CD4-positive, alpha-beta T cell treated with Interleukin-12 subunit alpha and Interleukin-12 subunit beta, for 1 hour (primary cell): ENCODE measurements at places on chromosomes 7 and 10.

DNA sequence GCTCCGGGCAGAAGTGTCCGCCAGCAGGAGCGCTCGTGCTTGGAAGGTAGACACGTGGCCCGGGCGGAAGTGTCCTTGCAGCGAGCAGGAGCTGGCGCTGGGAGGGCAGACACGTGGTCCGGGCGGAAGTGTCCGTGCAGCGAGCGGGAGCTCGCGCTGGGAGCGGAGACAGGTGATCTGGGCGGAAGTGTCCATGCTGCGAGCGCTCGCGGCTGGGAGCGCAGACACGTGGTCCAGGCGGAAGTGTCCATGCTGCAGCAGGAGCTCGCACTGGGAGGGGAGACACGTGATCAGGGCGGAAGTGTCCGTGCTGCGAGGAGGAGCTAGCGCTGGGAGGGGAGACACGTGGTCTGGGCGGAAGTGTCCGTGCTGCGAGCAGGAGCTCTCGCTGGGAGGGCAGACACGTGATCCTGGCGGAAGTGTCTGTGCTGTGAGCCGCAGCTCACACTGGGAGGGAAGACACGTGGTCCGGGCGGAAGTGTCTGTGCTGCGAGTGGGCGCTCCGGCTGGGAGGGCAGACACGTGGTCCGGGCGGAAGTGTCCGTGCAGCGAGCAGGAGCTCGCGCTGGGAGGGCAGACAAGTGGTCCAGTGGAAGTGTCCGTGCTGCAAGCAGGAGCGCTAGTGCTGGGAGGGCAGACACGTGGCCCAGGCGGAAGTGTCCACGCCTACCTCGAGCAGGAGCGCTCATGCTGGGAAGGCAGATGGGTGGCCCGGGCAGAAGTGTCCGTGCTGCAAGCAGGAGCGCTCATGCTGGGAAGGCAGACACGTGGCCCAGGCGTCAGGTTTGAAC, 41.1 kb upstream of the PRKAR1B start:
- DNase-seq, result no peak

- DNase-seq, result no peak
These were observed 173.3 kb downstream of the SLC16A9 start for GRCh38 chr10:59536167-59537014.

DNA sequence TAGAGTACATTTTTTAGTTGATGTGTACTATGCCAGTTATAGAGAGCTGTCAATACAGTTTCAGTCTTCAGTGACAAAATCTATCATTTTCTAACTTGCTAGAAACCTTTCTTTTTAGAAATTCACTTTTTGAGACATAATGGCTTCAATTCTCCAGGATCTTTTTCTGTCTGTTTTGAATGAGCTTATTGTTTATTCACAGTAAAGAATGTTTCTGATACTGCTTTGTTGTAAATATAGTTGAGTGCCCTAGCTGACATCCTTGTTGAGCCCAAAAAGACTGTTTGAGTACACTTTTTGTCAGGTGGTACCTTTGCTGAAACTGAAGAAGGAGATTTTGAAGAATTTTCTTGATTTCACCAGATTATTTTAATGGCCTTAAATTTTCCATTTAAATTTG, 139.9 kb downstream of the PPP1R9A start:
- no peak for DNase-seq

DNA sequence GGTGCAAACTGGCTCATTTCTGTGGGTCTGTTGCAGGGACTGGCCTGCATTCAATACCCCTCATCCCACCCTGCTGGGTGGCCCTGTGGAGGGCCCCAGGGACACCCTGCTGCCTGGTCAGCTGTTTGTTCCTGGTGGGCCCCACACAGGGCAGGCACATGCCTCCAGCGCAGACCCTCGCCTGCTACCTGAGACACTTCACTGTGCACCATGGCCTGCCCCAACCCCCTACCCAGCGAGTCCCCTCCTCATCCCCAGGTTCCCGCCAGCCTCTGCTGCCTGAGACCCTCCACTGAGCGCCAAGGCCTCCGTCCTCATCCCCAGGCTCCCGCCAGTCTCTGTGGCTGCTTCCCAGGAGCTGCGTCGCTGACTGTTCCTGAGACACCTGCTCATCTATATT, 16.8 kb downstream of the GPR146 start:
- DNase-seq, result no peak

DNA sequence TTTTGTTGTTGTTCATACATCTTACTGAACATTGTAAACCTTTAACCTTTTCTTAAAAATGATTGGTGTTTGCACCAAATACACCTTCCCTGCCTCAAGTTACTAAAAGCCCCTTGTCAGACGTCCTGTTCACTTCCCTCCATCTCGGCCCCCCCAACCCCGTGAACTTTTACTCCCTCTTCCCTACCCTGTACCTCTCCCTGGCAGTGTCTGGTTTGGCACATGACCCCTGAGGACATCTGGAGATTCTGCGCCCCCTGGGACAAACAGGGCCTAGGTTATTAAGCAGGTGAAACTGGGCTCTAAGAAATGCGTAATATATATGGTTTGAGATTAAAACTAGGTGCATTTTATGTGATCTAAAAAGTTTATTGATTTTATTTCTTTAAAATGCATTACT, 1.4 kb downstream of the PPP2R2D start:
- no peak for DNase-seq

- peak; percentile 46 for DNase-seq
These were observed 25.8 kb downstream of the TMEM254 start for GRCh38 chr10:80104066-80104926.

GRCh38 chr7:110804501-110804900, 286.4 kb upstream of the LRRN3 start:
- no peak for DNase-seq

DNA sequence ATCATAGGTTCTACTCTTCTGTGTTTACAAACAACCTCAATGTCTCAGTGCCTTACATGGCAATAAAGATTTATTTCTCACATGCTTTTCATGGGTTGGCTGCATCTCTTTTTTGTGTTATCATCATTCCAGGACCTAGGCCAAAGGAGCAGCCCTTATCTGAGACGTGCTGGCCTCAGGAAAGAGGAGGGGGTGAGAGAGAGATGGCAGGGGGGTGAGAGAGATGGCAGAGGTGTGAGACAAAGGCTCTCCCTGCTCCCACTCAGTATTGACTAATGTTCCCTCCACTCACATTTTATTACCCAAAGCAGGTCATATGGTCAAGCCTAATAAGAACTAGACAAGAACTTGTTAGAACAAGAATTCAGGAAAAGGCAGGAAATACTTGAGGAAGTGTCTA, 120.1 kb upstream of the PRR15 start:
- DNase-seq, result no peak

GRCh38 chr7:539731-540411, 20.2 kb upstream of the PDGFA start:
- DNase-seq, result no peak

DNA sequence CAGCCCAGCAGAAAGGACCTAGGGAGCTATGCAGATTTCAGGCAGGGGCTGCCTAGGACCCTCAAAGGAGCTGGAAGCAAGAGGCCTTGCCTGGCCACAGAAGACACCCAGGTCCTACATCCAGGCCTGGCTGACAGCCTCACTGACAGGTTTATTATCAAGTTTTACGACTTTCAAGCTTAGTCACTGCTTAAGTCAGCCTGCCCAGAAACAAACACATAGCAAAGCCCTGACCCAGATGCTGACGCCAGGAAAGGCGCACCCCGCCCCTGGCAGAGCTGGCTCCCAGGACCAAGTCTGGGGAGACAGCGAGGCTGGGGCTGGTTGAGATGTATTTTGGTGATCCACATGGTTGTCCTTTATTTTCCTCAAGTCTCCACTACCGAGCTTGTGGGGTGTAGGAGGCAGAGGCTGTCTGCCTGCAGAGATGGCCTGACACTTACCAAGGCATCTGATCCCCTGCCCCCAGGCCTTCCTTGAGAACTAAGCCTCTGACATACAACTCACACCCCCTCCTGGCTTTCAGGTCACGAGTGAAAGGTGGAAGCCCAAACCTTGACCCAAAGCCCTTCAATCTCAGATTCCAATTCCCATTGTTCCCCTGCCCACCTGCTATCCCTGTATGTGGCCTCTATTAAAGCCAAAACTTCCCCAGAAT, 80.7 kb upstream of the EMX2 start:
- no peak for DNase-seq

- DNase-seq, result no peak
These were observed 272.0 kb downstream of the POU6F2 start for GRCh38 chr7:39249635-39250152.

DNA sequence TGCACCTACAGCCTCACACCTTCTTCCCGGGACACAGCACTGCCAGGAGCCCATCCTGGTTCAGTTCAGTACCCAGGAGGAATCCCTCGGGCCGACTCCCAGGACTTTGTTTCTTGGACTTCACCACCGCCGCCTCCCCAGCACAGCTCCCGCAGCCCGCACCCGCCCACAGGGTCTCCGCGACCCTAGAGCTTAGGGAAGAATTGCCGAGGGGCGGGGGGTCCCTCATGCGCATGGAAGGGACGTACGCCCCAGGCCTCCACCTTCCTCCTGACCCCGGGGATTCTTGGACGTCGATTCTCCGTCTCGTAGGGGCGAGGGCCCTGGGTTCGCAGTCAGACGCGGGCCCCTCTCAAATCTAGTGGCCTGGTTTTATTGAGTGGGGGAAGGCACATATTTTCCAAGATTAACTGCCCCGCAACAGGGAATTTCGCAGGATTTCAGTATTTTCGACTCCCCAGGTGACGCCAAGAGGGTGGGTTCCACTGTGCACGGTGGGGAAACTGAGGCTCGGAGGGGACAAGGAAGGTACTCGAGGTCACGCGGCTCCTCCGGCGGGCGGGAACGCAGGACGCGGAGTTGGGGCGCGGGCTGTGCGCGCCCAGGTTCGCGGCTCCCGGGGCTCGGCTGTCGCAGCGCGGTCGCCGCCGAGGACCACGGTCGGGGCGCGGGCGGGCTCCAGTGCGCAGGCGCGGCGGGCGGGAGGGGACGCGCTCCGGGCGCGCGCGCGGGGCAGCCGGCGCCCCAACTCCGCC, at the start of gene ADCY1:
Gene ADCY1, plus strand, starts transcription at position 708 of the 755 bp plus-strand sequence. CDS start 176 bp downstream, outside the sequence.
- DNase-seq, result no peak

DNA sequence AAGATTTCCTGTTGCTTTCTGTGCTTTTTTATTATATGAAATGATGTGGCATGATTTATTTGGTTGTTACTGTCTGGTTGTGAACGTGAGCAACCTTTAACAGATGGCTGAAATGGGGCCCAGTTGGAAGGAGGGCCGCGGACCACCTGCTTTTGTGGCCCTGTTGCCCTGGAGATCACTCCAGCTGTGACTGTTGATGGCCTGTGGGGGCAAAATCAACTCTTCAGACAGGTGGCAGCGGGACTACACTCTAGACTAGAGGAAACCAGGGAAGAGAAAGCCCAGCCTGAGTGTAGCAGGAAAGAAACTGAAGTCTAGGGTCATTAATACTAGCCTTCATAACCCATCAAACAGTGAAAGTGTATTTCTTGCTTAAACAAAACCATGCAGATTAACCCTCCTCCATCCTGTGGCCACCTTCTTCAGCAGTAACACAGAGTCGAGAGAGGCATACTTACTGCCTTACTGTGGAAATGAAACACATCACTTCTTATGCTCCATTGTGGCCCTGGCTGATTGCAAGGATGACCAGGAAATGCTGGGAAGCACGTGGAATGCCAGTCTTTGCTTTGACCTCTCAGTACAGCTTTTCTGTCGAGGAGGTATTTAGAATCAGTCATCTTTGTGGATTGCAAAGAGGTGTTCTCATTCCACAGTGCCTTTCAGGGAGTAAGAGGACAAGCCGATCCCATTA, 80.5 kb downstream of the CCNY start:
- no peak for DNase-seq

- DNase-seq, result peak; percentile 88
These were observed 72.6 kb downstream of the PFKFB3 start for GRCh38 chr10:6275022-6275997.

GRCh38 chr10:17255512-17255911, 27.5 kb downstream of the VIM start:
- no peak for DNase-seq

DNA sequence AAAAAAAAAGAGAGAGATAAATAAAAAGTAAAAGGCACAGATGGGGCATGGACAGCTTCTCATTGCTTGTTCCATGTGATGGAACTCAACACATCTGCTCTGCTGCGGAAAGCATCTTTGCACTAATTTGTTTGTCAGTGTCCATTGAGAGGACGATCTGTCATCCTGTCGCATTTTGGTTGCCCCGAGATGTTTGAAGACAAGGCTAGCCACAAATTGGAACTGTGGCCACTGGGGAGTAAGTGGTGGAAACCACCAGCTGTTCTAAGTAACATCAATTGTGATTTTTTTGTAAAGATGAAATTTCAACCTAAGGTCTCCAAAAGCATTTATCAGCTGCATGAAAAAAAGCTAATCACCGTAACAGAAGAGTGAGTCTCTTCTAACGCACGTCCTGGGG, 312.7 kb downstream of the ADARB2 start:
- DNase-seq, result no peak

DNA sequence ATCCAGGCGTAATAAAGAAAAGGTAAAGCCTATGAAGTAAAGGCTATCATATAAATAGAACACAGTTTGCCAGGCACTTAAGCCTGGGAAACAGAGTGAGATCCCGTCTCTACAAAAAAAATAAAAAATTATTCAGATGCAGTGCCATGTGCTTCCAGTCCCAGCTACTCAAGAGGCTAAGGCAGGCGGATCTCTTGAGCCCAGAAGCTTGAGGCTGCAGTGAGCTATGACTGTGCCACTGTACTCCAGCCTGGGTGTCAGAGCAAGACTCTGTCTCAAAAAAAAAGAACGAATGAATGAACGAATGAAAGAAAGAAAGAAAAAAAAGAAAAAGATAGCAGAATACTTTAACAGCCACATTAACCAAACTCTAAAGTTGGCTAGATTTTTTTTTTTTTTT, 67.2 kb upstream of the MRLN start:
- DNase-seq, result no peak

DNA sequence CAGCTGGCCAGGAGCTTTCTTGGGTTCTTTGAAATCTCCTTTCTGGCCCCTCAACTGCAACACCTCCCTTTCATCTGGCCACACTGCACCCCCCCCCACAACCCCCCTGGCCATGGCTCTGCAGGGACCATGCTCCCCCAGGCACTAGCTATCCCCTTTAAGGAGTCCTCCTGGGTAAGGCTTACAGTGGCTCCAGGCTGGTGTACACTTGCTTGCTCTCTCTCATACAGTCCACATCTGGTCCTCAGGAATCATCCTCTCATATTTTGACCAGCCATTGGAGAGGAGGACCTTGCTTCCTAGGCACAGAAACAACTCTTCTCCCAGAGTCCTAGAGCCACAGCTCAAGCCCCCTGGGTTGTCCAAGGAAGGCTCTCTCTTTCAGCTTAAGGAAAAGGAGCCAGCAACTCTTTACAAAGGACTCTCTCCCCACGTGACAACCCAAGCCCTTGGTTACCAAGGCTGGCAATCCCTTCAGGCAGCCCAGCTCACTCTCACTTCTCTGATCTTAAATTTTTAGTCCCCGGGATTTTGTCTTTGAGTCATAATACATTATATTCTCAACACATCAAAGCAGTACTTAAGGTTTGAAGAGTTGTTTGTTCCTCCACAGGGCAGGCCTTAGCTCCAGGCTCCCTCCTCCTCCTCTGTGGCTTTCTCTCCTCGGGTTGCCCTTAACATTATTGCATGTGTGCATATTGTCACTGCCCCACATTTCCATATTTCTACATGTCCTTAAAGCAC, 9.9 kb downstream of the GARIN1A start:
- DNase-seq, result no peak
